ENCODE measurements at places on chromosomes 2 and 18.

DNA sequence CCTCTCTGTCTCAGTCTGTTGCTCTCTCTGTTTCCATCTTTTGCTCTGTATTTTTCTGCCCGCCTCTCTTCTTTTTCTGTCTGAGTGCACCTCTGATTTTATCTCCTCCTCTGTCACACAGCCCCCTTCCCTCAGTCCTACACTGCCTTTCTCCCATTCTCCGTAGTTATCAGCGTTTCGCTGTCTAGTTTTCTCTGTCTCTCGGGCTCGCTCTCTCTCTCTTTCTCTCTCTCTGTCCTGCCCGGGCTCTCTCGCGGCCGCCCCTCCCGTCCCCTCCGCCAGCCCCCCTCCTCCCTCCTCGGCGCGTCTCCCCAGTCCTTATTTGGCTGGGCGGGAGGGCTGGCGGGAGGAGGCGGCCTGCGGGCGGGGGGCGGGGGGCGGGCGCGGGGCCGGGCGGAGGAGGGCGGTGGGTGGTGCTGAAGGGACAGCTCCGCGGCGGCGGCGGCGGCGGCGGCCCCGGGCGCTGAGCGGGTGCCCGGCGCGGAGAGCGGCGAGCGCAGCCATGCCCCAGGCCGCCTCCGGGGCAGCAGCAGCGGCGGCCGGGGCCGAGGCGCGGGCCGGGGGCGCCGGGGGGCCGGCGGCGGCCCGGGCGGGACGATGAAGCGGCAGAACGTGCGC, at the start of gene KCNK3:
Gene KCNK3 (plus strand): TSS at position 444 of the 618 bp plus-strand sequence. CDS start 154 bp downstream, at position 598.
- DNase-seq: no peak

- no peak for DNase-seq
Measured at GRCh38 chr18:59229191-59229590, 9.2 kb downstream of the GRP start.

DNA sequence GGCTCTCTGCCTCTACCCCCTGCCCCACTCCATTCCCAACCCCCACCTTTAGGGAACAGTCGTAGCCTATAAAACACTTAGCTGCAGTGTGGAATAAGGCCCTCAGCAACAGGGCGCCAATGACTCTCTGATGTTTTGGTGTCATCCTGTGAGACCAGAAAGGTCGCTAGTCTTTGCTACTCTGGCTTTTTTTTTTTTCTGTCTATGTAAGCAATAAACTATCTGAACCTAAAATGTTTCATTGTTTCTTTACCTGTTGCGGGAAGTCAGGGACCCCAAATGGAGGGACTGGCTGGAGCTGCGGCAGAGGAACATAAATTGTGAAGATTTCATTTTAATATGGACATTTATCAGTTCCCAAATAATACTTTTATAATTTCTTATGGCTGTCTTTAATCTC, 154.6 kb downstream of the COPS8 start:
- no peak for DNase-seq

DNA sequence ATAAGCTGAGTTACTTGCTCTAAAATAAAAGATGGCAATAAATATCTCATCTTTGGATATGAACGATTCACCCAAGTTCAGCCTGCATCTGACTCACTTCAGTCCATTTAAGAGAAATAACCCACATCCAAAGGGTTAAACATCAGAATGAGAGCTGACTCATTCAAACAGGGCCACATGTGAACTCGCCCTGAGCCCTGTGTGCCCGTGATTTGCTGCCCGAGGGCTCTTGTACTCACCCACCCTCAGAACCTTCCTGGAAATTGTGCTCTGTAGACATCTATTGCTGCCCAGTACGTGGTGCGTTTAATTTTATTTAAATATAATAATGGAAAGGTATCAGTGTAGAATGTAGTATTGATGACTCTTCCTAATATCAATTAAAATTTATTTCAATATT, 66.9 kb upstream of the RBM44 start:
- DNase-seq: peak; percentile 49

DNA sequence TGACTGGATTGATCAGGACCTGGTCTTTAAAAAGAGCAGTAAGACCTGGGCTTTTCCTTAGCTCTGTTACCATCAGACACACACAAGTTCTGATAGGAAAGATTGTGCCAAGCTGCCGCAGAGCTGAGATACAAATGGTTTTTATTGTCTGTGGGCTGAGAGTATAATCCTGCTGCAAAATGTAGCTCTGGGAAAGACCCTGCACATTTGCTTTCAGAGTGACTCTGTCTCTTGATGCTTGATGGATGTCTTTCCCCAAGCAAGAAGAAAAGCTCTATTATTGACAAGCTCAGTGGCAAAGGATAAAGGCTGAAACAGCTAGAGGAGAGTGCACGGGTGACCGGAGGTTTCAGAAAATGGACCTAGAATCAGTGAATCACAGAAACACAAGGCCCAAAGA, 95.3 kb upstream of the PARD3B start:
- DNase-seq: no peak

GRCh38 chr18:61281431-61281830, 51.8 kb upstream of the CDH20 start:
- DNase-seq: no peak

GRCh38 chr2:219499058-219499307, 292 bp downstream of the GMPPA start:
- DNase-seq: no peak

DNA sequence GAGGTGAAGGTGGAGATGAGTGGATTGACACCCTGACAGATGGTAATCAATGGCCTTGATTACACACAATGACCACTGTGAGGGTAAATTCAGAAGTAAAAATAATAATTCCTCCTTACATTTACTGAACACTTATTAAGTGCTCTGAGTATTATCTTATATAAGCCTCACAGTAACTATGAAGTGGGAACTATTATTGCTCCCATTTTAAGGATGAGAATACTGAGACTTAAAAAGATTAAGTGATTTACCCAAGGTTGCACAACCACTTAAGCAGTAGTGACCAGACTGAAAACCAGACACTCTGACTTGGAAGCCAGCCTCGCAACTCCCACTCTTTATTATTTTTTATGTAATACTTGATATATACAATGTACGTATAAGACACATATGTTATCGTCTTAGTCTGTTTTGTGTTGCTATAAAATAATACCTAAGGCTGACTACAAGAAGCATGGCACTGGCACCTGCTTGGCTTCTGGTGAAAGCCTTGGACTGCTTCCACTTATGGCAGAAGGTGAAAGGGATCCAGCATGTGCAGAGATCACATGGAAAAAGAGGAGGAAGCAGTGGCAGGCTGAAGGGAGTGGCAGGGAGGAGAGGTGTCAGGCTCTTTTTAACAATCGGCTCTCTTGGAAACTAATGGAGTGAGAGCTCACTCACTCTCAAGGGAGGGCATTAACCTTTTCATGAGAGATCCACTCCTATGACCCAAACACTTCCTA, 41.5 kb upstream of the C1D start:
- no peak for DNase-seq

DNA sequence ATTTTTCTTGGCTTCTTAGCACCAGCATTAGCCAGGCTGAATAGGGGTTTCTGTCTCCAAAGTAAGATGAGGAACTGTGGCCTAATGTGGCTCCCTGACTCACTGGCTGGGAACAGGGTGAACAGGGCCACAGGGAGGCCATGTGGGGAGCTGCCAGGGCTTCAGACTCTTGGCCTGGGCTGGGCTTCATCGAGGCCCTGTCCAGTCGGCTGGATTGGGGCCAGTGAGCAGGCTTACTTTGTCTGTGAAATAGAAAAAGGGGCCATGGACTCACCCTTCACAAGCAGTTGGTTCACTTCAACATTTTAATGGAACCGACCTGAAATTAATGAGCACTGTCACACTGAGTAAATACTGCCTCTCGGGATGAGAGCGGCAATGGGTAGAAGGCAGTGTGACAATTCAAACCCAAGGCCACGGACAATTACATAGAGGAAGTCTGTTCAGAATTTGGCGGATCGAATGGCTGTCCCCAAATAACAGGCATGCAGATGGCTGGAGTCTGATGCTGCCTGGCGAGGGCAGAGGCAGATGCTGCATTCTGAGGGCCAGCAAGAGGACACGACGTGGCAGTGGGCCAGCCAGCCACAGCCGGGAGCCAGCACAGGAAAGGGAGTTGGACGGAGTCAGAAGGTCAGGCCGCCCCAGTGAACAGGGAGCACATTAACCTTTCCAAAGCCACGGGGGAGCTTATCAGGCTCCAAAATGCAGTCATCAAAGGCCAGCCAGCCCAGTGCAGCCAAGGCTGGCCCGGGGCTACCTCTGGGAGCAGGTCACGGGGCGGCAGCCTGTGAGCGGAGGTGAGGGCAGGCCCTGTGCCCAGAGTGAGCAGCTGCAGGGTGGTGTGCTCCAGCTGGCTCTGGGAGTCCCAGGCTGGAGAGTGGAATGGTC, 146.6 kb upstream of the REV1 start:
- DNase-seq: no peak

DNA sequence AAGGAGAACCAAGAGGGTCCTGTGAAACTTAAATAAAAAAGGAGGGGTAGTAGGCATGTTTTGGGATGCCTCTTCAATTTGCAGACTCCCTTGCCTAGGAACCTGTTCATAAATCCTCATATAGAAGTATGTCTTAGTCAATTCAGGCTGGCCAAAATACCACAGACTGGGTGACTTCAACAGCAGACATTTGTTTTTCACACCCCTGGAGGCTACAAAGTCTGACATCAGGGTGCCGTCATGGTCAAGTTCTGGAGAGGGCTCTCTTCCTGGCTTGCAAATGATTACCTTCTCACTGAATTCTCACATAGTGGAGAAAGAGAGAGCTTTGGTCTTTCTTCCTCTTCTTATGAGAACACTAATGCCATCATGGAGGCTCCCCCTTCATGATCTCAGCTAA, 4.1 kb upstream of the TCF4 start:
- no peak for DNase-seq

- DNase-seq: no peak
Measured at GRCh38 chr2:227932001-227932400, 60.6 kb downstream of the DAW1 start.

DNA sequence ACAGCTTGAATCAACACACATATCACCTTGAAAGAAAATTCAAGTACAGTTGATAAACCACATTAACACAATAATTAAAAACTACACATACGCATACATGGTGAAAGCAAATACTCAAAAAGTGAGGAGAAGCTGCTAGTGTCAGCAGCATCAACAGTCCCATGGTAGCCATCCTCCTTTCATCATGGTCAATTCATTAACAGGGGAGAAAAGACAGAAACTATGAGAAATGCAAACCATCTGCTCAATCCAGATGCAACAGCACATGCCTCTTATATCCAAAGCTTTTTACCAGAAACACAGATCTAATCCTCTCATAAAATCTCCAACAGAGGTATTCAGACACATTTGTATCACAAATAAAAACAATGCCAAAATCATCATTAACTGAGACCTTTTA, 81.9 kb upstream of the CHRNA1 start:
- DNase-seq: no peak

- DNase-seq: no peak
Measured at GRCh38 chr18:26502823-26503222, 45.5 kb downstream of the KCTD1 start.

GRCh38 chr2:127208313-127208712, 11.8 kb downstream of the CYP27C1 start:
- no peak for DNase-seq

- no peak for DNase-seq
Measured at GRCh38 chr2:216109962-216110614, 940 bp downstream of the XRCC5 start.

DNA sequence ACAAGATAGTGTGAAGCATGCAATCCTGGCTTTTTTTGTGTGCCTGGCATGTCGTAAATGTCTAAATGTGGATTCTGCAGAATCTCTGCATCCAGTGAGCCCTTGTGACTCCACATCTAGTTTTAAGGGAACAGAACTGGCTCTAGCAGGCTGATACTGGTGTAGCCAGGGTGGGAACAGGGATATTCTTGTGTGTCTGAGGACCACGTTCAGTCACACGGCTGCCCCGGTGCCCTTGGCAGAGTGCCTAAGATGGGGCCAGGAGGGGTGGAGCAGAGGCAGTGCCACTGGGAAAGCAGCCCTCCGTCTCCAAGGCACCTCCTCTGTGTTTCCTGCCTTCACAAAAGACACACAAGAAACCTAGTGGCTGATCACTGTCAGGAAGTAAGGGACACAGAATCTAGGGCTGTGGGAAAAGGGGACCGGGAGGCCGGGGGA, 91.5 kb upstream of the PARD3B start:
- DNase-seq: no peak

- no peak for DNase-seq
Measured at GRCh38 chr2:231985823-231986261, 24.3 kb downstream of the DIS3L2 start.

All from 8988T (cell line).